ENCODE measurements at places on chromosomes 4 and X. TPM values are rescaled to one million over a fixed set of nuclear protein-coding genes. Genes with fewer than 3 reads are reported as not detected.

The TMPRSS11D gene
- 0.19 TPM for total RNA-seq

The MAGEC2 gene
- 52.8 TPM for total RNA-seq

GRCh38 chr4:107734120-107734519, 14.1 kb upstream of the PAPSS1 start:
- H3K27ac ChIP-seq, result no peak overlapping the region
- no peak overlapping the region for H3K4me3 ChIP-seq
- H3K4me1 ChIP-seq, result no peaks in the 10 kb centered on the region
- no peak for DNase-seq
- H3K27me3 ChIP-seq, result no peaks in the 10 kb centered on the region

DNA sequence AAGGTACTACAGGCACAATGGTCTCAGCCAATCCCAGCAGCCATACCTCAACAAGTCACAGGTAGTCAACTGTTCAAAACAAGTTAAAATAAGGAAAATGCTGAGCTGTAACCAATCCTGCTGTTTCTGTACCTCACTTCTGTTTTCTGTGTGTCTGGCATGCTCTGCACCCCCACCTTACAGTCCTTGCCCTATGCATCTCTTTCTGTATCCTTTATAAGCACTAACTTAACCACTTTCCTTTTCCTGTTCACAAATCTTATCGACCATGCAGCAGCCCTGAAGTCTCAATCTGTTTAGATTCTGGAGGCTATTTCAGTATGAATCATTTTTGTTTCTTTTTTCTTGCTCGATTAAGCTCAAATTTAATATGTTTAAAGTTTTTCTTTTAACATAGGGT, 12.5 kb upstream of the FAM13A start:
- no peak overlapping the region for H3K27ac ChIP-seq
- no peaks in the 10 kb centered on the region for H3K27me3 ChIP-seq
- DNase-seq, result no peak
- H3K4me3 ChIP-seq, result no peak overlapping the region

- H3K27ac ChIP-seq, result no peak overlapping the region
- no peak for DNase-seq
- H3K4me3 ChIP-seq, result no peak overlapping the region
- no peaks in the 10 kb centered on the region for H3K36me3 ChIP-seq
- no peaks in the 10 kb centered on the region for H3K4me1 ChIP-seq
- H3K27me3 ChIP-seq, result no peaks in the 10 kb centered on the region
Measured at GRCh38 chr4:76283900-76284299, 22.6 kb upstream of the STBD1 start.

DNA sequence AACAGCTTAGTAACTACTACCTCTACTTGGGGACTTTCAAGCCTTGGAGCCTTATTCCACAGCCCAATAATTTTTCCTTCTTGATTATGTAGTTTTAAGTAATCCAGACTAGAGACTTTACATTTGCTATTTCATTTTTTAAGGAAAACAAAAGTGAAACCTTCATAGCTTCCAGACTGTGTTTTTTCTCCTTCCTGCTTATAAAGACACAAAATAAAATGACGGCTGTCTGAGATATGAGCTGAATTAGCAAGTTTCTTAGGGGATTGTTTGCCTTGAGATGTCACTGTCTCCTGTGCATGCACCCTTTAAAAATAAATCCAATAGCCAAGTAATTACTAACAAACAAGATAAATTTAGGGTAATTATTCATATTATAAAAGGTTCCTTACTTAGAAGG, 78.8 kb upstream of the PACRGL start:
- DNase-seq, result no peak
- H3K36me3 ChIP-seq, result no peaks in the 10 kb centered on the region
- H3K4me1 ChIP-seq, result peaks cover 11% of the 10 kb centered on the region
- no peak overlapping the region for H3K27ac ChIP-seq
- H3K4me3 ChIP-seq, result no peak overlapping the region

The PRRG3 gene
- 0.94 TPM for total RNA-seq

- no peaks in the 10 kb centered on the region for H3K36me3 ChIP-seq
- no peak overlapping the region for H3K4me3 ChIP-seq
- H3K27me3 ChIP-seq, result no peaks in the 10 kb centered on the region
- H3K4me1 ChIP-seq, result no peaks in the 10 kb centered on the region
- no peak for DNase-seq
- no peak overlapping the region for H3K27ac ChIP-seq
Measured at GRCh38 chrX:38929966-38930421, 128.7 kb downstream of the MID1IP1 start.

DNA sequence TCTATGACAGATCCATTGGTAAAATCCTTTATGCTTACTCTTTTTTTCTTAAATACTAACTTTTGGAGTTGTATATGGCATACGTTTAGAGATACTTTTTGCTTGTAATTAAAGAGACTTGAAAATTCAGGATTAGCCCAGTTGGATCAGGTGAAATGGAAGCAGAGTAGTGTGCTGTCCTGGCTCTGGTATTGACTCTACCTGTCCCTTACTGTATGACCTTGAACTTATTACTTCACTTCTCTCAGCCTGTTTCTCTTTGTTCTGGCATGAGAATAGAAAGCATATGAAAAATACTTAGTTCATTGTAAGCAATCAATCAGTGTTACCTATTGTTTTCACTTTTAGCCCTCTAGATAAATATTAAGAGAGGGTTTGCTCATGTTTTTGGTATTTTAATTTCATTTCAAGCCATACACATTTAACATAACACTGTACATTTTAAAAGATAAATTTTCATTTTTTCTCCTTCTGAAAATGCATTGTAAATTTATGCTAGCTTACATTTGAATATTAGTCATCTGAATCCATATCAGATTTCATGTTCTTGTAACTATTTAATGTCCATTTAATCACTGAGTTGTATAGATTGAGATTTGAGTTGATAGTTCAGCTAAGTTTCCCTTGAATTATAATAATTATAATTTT, 35.9 kb downstream of the GUCY1B1 start:
- H3K36me3 ChIP-seq, result no peaks in the 10 kb centered on the region
- H3K27me3 ChIP-seq, result no peaks in the 10 kb centered on the region
- no peak overlapping the region for H3K4me3 ChIP-seq
- DNase-seq, result no peak
- H3K4me1 ChIP-seq, result no peaks in the 10 kb centered on the region
- no peak overlapping the region for H3K27ac ChIP-seq

GRCh38 chrX:19899217-19899788, 11.9 kb upstream of the SH3KBP1 start:
- DNase-seq, result no peak
- no peak overlapping the region for H3K27ac ChIP-seq
- no peak overlapping the region for H3K4me3 ChIP-seq
- no peaks in the 10 kb centered on the region for H3K27me3 ChIP-seq

DNA sequence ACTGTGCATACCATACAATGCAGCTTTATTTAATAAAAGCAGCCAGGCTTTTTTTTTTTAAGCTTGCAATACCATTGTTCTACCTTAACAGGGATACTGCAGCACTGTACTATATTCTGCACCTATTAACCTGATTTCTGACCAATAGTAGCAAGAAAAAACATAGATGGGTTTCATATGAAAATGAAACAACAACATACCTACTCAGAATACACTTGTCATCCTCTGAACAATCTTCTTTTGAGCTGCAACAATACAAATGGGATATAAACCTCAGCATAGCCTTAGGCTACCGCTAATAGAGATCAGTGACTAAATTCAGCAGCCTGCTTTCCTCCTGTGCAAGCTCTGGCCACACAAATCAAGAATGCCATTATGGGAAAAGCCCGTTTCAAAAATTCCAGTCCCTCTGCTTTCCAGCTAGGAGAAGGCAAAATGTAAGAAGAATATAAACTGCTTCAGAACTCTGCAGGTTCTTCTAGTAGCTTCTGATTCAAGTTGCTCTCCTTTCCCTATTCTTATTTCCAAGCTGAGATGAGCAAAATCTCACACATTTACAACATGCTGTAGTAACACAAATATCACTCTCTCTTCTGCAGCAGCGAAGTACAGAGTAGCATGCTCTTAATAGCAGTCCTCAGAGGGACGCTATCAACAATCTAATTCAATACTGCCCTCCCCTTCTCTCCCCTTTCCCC, 143.4 kb downstream of the KLHL13 start:
- H3K36me3 ChIP-seq, result no peaks in the 10 kb centered on the region
- no peaks in the 10 kb centered on the region for H3K27me3 ChIP-seq
- no peak overlapping the region for H3K27ac ChIP-seq
- no peak for DNase-seq
- H3K4me1 ChIP-seq, result no peaks in the 10 kb centered on the region

DNA sequence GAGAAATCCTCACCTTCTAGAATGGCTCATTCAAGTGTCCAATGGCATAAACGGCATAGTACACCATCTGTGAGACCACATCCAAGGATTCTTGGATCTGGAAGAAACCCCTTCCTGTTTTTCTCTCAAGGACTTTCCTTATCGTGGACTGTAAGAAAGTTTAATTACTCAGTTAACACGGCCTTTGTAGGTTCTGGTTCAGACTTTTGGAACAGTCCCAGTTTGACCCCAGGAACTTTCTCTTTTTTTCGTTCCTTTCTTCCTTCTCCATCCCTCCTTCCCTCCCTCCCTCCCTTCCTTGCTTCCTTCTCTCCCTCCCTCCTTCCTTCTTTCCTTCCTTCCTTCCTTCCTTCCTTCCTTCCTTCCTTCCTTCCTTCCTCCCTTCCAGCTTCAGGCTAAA, 343.5 kb upstream of the SMIM31 start:
- H3K27ac ChIP-seq, result no peak overlapping the region
- H3K4me3 ChIP-seq, result no peak overlapping the region
- no peaks in the 10 kb centered on the region for H3K27me3 ChIP-seq
- no peaks in the 10 kb centered on the region for H3K4me1 ChIP-seq
- H3K36me3 ChIP-seq, result no peaks in the 10 kb centered on the region
- DNase-seq, result no peak

The SSX2 gene
- not detected for total RNA-seq

GRCh38 chr4:182494103-182494502, 250.9 kb downstream of the TENM3 start:
- no peak overlapping the region for H3K4me3 ChIP-seq
- no peaks in the 10 kb centered on the region for H3K27me3 ChIP-seq
- H3K27ac ChIP-seq, result no peak overlapping the region
- DNase-seq, result no peak

DNA sequence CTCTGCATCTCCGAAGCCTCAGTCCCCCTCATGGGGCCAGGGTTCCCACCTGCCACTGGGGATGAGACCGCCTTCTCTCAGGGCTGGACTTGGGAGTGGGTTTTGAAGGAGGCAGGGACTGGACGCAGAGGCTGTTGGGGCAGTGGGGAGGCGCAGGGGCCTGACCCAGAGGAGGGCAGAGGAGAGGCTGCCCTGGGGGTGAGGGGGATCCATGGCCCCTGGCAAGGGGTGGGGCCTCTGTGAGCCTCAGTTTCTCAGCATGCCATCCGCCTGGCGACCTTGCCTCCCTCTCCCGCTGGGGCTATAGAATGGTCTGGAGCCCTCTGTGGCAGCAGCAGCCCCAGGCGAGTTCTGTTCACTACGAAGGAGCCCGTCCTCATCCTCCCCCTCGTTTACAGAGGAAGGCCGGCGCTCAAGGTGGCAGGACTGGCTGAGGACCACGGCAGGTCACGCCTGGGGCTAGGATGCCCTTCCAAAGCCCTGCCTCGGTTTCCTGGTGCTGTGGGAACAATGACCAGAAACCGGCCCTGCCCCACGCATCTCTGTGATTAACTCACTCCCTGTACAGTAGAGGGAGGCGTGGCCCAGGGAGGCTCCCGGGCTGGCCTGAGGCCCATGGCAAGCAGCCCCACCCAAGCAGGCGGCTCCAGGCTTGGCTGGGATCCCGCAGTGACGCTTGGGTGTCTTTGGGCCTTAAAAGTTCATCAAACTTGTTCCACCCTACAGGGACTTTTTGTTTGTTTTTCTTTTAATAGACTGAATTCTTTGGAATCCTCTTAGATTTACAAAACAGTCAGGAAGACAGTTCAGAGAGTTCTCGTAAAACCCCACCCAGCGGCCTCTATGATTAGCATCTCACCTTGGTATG, 16.0 kb upstream of the SH3TC1 start:
- peak; percentile 82 for DNase-seq
- no peaks in the 10 kb centered on the region for H3K36me3 ChIP-seq
- no peaks in the 10 kb centered on the region for H3K4me1 ChIP-seq
- H3K27ac ChIP-seq, result no peak overlapping the region
- no peaks in the 10 kb centered on the region for H3K27me3 ChIP-seq

DNA sequence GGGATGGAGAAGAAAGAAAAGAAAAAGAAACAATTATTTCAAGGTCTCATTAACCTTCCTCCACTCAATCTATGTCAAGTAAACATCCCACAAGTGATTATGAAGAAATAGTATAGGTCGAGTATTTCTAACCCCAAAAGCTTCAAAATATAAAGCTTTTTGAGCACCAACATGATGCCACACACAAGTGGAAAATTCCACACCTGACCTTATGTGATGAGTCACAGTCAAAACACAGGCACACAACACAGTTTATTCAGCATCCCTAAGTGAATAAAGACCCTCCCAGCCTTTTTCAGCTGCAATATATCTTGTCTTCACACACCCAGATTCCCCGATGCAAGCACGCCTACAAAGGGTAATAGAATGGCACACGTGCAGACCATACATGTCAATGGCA, 51.7 kb upstream of the VEGFC start:
- no peaks in the 10 kb centered on the region for H3K4me1 ChIP-seq
- no peaks in the 10 kb centered on the region for H3K27me3 ChIP-seq
- no peaks in the 10 kb centered on the region for H3K36me3 ChIP-seq
- no peak overlapping the region for H3K27ac ChIP-seq

DNA sequence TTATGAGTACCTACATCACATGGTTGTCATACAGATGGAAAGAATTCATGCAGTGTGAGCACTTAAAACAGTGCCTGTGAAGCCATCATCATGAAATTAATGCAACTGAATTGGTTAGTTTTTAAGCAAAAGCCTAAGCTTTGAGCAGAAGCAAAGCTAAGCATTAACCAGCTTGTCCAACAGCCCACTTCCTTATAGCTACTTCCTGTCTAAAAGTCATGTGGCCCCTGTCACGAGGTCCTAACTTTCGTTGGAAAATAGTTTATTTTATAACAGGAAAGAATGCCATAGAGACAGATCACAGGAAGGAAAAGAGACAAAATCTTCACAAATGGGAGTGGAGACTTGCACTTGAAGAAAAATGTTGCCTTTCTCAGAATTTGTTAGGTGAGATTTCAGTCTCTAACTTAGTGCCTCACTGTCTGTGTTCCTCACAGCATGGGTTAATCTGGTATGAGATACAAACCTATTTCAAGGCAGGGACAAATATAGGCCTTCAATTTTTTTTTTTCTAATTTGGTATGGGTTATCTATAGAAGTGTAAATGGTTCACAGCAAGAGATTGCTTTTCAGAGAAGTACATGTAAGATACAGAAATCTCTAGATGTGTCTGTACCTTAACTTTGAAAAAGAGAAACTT, 27.7 kb upstream of the VCX start:
- no peak for DNase-seq
- no peaks in the 10 kb centered on the region for H3K27me3 ChIP-seq
- no peaks in the 10 kb centered on the region for H3K4me1 ChIP-seq

The MAMLD1 gene
- 70.6 TPM for total RNA-seq

- H3K27me3 ChIP-seq, result no peaks in the 10 kb centered on the region
- peaks cover 9% of the 10 kb centered on the region for H3K4me1 ChIP-seq
- H3K36me3 ChIP-seq, result no peaks in the 10 kb centered on the region
- no peak overlapping the region for H3K27ac ChIP-seq
Measured at GRCh38 chr4:184420881-184421416, 53.4 kb downstream of the IRF2 start.

All from testis (tissue), 5 donors.